ENCODE measurements at places on chromosomes 5 and 9.

GRCh38 chr5:141747152-141748141 is 65.4 kb upstream of the ARAP3 start:
- no peak for DNase-seq

- no peak for DNase-seq
Measured at GRCh38 chr5:169631360-169631759, 5.7 kb upstream of the DOCK2 start.

DNA sequence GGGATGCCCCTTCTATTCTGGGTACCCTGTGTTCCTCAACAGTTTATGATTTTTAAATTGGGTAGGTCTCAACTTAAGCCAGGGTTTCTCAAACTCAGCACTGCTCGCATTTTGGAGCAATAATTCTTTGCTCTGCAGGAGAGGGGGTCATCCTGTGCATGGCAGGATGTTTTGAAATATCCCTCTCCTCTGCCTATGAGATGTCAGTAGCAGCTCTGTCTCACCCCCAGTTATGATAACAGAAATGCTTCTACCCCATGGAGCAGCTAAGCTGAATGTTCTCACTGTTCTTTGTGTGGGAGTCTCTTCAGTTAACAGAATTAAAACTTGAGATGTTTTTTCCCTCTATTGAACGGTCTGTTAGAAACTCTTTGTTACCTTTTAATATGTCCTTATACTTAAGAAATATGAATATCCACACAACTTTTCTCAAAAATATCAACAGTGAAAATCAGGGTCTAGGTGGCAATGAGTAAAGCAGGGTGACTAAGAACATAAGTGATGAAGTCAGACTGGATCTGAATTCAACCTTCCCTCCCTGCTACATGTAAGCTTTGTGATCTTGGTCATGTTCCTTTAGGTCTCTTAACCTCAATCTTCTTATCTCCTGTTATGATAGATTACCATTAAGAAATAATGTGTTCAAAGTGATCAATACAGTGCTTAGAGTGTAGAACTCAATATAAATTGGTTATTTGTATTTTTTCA is 89.0 kb downstream of the CAMK4 start:
- no peak for DNase-seq

GRCh38 chr9:81146241-81146640 is 543.1 kb downstream of the TLE1 start:
- no peak for DNase-seq

GRCh38 chr5:111999286-111999685 is 242.3 kb upstream of the NREP start:
- DNase-seq, result no peak

DNA sequence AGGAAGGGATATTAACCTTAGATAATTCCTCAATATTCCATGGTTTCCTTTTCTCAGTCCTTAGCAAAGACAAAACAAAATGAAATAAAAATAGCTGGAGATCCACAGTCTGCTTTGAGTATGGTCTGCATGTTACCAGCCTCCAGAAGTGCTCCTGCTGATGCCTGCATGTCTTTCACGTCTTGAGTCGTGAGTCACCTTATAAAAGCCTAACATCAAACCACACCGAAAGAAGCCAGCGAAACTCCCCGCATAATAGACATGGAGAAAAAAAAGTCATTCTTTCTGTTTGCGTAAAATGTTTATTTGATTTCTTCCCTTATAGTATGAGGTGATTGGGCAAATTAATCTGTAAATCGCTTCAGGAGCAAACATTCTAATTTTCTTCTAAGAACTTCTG is 380.5 kb downstream of the SLCO4C1 start:
- no peak for DNase-seq

DNA sequence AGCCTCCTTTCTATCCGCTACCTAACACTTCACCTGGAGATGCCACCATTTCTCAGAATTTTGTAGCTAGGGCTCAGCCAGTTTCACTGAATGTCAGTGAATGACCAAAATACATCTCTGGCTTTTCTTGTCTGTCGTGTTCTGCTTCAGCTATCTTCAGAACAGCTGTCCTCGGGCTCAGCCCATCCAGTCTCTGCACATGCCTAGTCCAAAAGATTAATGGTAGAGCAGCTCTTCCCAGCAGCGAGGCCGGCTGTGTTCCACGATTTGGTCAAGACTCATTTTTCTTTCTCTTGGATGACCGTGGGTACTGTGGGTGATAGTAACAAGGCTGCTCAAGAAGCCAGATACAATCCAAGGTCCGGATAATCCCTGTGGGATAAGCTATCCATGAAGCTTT is 342.8 kb downstream of the GABRG2 start:
- DNase-seq, result no peak
